Left renal cortex interstitium (tissue), 4 donors: ENCODE measurements at places on chromosomes 4 and X.

DNA sequence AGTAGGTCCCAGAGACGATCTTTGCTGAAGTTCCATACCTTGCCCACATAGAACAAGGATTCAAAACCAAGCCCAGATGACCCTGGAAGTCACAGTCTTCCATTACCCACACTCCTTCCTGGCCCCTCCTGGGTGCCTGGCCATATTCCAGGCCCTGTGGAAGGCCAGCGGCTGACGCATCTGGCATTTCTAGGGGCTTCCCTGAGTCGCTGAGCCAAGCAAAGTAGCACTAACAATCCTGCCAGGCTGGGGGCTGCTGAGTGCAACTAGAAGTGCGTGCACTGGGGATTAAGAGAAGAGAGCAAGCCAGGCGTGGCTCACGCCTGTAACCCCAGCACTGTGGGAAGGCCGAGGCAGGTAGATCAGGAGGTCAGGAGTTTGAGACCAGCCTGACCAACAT is 175.2 kb upstream of the CPEB2 start:
- no peak for DNase-seq

DNA sequence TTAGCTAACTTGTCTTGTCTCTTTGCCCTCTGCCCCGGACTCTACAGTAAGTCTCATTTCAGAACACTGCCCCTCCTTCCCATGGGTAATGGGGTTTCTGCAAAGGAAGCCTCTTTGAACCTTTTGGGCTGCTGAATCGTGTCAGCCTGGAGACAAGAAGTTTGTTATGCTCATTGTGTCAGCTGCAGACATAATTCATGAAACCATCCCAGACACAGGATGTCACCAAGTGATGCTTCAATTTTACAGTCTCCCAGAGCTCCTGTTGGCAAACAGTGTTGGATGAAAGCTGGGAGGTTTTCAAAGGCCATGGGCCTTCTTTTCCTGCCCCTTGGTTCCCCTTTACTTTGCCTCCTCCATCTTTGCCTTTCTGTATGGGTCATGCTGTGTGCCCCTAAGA is 223.1 kb upstream of the TAPT1 start:
- peak; percentile 74 for DNase-seq

DNA sequence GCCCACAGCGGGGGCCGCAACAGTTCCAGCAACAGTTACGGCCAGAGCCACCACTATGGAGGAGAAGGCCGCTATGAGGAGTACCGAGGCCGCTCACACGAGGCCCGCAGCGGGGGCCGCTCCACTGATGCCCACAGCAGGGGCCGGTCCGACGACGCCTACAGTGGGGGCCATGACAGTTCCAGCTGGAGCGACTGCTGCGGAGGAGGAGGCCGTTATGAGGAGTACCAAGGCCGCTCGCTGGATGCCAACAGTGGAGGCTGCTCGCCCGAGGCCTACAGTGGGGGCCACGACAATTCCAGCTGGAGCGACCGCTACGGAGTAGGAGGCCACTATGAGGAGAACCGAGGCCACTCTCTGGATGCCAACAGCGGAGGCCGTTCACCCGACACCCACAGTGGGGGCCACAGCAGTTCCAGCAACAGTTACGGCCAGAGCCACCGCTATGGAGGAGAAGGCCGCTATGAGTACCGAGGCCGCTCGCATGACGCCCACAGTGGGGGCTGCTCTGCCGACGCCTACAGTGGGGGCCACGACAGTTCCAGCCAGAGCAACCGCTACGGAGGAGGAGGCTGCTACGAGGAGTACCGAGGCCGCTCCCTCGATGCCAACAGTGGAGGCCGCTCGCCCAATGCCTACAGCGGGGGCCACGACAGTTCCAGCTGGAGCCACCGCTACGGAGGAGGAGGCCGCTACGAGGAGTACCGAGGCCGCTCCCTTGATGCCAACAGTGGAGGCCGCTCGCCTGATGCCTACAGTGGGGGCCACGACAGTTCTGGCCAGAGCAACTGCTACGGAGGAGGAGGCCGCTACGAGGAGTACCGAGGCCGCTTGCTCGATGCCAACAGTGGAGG is 1.7 kb downstream of the RBMXL3 start:
- no peak for DNase-seq

DNA sequence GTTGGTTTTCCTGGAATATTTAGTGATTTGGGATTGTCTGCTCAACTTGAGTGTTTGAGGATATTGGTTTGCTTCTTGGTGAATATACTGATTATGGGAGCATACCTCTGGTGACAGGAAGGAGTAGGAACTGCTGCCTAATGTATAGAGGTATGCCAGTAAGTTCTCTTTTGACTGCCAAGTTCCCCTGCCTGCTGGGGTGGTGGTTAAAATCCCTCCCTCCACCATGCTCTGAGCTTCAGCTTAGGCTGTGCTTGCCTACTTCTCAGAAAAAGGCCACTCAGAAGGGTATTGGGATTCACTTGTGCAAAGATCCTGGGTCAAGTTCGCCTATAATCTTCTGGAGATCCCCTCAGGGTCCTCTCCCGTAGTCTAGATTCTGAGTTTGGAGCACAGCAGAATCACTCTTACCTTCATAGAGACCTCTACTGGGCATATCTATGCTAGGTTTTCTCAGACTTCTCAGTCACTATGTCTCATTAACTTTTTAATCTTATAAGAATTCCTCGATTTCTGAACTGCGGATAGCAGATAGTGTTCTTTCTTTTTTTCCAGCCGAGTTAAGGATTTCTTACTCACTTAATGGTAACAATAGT is 44.7 kb upstream of the DCK start:
- no peak for DNase-seq

DNA sequence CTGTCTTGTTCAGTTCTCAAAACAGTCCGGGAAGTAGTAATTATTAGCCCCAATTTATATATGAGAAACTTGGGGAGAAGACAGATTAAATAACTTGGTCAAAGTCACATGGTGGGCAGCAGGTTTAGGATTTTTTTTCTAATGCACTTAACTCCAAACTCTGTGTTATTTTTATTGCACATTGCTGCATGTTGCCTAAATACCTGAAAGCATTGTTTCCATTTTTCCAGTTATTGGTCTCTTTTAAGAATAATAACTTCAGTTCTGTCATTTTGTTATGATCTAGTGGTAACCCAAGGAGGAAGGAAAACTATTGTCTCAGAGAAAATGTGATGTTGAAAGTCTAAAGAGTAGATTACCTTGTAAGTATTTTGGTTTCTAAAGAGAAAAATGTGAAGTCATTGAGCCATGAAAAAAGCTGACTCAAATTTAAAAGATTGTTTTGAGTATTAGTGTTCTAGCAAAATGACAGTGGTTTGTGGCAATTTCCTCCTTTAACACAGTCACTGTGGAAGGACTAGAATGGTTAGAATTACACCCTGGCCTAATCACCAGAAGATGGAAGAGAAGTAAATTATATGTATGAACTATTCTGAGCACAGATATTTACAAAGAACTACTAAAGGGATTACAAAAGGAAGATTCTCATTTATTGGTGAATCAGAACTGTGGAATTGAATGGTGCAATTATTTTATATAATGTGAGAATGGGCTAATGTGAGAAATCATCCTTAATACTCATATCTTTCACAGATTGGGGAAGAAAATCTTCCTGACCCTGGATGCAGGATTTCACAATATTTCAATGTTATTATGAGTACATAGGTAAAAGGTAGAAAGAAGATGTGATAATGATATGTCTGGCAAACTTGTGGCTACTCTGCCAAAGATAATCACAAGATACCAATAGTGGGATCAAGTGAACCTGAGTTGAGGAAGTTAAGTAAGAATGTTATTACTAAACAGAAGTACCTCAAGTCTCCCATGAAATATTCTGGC is 21.7 kb upstream of the CXCL8 start:
- no peak for DNase-seq

DNA sequence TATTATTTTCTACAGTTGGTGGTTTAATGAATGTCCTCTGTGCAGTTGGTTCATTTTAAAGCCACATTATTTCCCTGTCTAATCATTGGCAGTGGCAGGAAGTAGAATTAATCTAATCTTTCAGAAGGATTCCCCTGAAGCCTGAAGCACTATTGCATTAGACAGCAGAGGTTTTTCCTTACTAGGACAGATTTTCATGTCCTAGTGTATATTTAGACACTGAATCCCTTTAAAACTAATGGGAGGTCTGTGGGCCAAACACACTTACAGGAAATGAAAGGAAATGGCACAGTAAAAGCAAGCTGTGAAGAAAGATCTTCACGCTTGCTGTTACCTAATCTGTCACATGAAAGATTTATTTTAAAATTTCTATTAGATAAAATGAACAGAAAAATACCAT is 165.2 kb downstream of the SLC39A8 start:
- DNase-seq: no peak

GRCh38 chr4:66097218-66097617 is 426.9 kb upstream of the EPHA5 start:
- DNase-seq: no peak

- no peak for DNase-seq
Observed at GRCh38 chr4:108355186-108355901, 186.6 kb upstream of the LEF1 start.

GRCh38 chrX:129779747-129780146 is at the start of gene SASH3:
SASH3 (plus strand) TSS chrX:129779949; CDS start chrX:129780098, 149 bp downstream.
- no peak for DNase-seq

DNA sequence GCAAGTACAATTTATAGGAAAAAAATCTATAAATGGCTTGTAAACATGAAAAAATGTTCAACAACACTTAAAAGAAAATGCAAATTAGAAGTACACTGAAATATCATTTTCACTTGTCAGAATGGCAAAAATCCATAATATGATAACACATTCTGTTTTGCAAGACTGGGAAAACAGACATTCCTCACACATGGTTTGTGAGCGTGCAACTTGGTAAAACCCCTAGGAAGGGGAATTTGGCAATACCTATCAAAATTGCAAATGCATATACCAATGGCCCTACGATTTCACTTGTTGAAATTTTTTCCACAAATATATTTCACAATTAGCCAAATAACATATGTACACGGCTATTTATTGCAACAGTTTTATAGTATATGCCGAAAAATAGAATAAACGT is 31.4 kb downstream of the TBC1D9 start:
- no peak for DNase-seq

DNA sequence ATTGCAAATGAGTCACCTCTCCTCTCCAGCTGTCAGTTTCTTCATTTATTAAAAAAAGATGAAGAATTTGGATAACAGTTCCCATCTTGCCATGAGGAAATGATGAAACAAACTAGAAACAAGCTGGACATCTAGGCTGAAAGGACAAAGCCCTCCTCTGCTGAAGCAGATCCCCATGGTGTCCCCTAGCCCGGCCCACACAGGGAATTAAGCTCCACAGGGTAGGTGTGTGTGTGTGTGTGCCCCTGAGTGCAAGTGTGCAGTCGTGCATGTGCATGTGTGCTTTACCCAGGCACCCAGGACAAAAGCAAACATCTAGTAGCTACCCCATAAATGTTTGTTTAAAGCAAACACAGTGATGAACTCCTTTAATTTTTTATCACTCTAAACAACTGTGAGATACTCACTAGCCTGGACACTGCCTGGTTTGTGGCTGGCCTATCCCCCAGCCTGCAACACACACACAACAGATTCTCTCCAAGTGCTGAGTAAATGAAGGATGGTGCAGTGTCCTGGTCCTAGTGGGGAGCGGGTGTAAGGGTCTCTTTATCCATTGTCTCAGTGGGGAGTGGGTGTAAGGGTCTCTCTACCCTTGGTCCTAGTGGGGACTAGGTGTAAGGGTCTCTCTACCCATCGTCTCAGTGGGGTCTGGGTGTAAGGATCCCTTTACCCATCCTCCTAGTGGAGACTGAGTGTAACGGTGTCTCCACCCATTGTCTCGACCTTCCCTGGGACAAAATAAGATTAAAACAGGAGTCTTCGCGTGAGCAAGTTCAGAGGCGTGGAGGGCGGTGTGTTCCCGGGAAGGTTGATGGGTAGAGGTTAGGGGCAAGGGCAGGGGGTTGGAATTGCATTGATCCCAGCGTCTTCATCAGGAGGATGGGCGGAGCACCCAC is 688 bp upstream of the EVC start:
- no peak for DNase-seq

- DNase-seq: no peak
Observed at GRCh38 chr4:158331863-158332262, 121.6 kb downstream of the TMEM144 start.

DNA sequence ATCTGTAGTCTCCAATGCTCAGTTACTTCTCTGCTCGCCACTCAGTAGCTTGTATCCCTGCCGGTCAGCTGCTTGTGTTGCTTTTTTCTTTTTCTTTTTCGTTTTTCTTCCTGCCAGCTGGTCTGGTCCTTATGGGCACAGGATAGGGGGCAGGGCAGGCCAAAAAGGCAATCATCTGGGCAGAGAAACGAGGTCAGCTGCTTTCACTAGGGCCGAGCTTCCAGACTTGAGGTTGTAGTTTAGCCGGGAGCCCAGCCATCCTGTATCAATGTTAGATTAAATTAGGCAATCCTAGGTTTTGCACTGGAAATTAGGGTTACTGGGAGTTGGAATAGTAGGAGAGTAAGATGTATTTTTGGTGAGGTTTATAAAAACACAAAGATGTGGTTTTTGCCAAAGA is 3.4 kb downstream of the ARSF start:
- no peak for DNase-seq

GRCh38 chrX:108426262-108426661 is 12.0 kb downstream of the COL4A6 start:
- DNase-seq: no peak

DNA sequence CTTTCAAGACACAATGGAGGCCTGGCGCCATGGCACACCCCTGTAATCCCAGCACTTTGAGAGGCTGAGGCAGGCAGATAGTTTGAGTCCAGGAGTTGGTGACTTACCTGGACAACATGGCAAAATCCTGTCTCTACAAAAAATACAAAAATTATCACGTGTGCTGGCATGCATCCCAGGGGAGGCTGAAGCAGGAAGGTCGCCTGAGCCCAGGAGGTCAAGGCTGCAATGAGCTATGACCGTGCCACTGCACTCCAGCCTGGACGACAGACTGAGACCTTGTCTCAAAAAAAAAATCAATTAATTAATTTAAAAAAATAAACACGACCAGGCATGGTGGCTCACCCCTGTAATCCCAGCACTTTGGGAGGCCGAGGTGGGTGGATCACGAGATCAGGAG is 2.0 kb upstream of the CTPS2 start:
- no peak for DNase-seq

DNA sequence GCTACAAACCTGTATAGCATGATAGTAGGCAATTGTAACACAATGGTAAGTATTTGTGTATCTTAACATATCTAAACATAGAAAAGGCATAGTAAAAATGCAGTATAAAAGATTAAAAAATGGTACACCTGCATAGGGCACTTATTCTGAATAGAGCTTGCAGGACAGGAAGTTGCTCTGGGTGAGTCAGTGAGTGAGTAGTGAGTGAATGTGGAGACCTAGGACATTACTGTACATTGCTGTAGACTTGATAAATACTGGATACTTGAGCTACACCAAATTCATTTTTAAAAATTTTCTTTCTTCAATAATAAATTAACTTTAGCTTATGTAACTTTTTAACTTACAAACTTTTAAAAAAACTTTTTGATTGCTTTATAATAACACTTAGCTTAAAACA is 68.2 kb upstream of the MAML3 start:
- no peak for DNase-seq

- DNase-seq: no peak
Observed at GRCh38 chr4:41656572-41657520, 91.7 kb downstream of the PHOX2B start.

GRCh38 chrX:1794586-1794985 is 179.7 kb downstream of the ASMT start:
- DNase-seq: no peak

GRCh38 chr4:122577808-122578781 is 42.8 kb downstream of the IL21 start:
- peak; percentile 2 for DNase-seq
